DMS79 treated with DMSO at 0.1 percent for 48 hours (cell line): ENCODE measurements at places on chromosomes 16 and 17.

- no peak for DNase-seq
Measured at GRCh38 chr17:31587462-31587861, 196.0 kb downstream of the RAB11FIP4 start.

GRCh38 chr17:44074911-44075285, 4.4 kb downstream of the G6PC3 start:
- no peak for DNase-seq

GRCh38 chr16:1156055-1156982, 3.4 kb downstream of the CACNA1H start:
- no peak for DNase-seq

- DNase-seq: peak; percentile 47
Measured at GRCh38 chr17:2122641-2123302, 67.9 kb downstream of the HIC1 start.

DNA sequence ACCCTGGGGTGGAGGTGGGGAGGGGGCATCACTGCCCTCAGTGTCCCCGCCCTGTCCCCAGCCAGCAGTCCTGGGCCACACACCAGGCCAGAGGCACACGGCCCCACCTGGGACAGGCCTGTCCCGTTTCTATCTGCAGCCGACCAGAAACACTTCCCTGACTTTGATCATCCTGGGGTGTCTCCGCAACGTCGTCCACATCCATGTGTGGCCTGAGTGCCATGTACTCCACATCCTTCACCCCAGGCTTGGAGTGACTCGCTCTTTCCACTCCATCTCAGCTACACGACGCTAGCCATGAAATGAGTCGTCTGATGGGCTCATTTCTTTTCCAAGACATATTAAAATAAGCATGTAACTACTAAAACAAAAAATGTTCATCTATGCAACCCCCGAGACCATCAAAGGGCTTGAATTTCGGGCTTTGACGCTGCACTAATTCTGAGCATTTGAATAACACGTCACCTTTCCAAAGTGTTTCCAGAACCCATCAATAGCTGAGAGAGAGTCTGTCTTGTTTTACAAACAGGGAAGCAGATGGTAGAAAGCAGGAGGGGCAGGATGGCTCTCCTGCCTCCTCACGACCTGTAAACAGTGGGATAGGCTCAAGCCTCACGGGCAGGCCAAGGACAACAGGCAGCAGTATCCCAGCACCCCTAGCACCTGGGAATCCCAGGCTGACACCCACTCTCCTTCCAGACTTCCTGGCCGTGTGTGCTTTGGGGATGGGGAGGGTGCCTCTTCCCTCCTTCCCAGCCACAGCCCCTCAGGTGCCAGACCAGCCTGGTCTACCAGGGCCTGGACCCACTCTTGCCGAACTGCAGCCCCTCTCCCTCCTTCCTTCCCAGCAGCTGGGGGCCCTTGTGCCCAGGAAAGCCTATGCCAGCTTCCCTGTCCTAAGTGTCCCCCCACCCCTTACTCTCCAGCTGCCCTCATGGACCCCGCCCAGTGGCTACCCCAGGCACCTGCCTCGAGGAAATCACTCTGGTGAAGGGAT, 20.0 kb upstream of the RASD1 start:
- no peak for DNase-seq

GRCh38 chr17:15185625-15185991, 79.5 kb downstream of the PMP22 start:
- DNase-seq: no peak

- DNase-seq: no peak
Measured at GRCh38 chr17:67982686-67983382, 13.4 kb downstream of the C17orf58 start.

DNA sequence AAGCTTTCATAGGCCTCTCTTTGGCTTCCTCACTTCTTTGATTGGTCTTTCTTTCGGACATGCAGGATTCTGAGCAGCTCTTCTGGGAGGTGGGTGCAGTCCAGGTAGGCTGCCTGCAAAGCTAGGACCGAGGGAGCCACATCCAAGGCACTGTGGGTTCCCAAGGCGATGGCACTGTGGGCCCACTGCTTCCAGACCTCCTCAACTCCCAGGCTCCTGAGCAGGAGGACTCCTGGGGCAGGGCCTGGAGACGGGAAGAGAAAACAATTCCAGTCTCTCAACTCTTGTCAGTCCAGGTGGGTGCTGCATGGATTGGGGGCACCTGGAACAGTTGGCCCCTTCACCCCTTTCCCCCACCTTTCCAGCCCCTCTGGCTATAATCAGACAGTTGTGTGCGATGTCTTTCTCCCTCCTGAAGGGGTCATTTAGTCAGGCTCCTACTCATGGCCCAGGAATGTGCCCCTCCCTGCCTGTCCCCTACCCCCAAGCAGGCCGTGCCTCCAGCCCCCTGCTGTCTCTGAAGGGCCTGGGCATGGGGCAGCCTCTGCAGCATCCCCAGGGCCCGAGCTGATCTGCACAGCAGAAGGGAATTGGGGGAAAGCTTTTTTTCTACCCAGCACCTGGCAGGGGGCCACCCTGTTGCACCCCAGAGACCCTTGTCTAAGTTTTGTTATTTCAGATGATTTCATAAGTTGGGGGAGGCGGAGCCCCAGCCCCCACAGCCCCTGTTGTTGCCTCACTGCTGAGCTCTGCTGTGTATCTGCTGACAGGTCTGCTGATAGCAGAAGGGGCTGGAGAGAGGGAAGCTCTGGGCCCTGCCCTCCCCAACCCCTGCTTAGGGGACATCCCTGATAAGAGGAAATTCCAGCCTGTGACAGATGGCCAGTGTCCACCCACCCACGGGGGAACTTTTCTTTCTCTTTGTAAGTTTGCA, 330.3 kb downstream of the SEC14L1 start:
- no peak for DNase-seq

DNA sequence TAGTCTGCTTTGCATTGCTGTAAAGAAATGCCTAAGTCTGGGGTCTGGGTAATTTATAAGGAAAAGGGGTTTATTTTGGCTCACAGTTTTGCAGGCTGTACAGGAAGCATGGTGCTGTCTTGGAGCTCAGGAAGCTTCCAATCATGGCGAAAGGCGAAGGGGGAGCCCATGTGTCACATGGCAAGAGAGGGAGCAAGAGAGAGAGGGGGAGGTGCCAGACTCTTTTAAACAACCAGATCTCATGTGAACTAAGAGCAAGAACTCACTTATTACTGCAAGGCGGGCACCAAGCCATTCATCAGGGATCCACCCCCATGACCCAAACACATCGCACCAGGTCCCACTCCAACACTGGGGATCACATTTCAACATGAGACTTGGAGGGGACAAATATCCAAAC, 148.2 kb upstream of the HS3ST2 start:
- DNase-seq: no peak

DNA sequence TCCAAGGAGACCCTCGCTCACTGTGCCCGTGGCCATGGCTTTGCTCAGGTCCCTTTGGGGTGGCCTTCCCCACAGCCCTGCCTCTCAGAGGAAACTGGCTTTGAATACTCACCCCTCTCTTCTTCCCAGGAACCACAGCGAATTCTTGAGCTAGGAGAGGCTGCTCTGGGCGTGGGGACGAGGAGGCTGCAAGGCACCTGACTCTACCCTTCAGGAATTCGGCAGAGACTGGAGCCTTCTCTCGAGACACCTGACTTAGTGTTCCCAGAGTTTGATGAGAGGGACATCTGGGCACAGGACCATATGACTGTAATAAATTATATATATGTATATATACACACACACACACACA, 6.2 kb downstream of the LLGL2 start:
- no peak for DNase-seq

GRCh38 chr17:40777459-40777858, 4.9 kb downstream of the KRT27 start:
- DNase-seq: peak; percentile 86

DNA sequence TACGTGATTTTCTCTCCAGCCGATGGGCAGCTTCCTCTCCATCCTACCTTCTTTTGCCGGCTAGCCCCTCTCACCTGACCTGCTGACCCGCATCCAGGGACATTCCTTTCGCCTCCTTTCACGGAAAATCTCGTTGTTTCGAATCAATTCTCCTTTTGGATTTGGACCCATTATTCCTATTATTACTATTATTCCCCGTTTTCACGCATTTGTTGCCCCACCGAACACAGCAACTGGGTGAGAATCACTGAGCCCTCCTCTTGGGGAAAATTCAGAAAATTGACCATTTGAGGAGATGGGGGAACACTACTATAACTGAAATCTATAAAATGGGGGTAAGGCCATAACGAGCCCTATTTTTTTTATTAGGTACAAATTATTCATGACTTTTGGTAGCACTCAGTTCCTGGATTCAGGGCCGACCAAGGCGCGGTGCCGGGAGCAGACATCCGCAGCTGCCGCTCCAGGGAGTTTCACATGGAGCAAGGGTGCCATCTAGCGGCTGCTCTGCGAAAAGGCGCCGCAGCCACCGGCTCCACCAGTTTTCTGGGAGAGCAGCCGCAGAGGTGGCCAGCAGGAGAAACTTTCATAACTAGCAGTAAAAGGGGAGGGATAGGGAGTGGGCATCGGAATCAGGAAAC, 3.3 kb upstream of the HOXB8 start:
- peak; percentile 77 for DNase-seq

GRCh38 chr16:50998411-50998810, 152.7 kb downstream of the SALL1 start:
- no peak for DNase-seq

GRCh38 chr17:1181753-1182137, 2.0 kb upstream of the ABR start:
- DNase-seq: no peak

GRCh38 chr16:10660950-10661635, 33.6 kb downstream of the TEKT5 start:
- peak; percentile 14 for DNase-seq

GRCh38 chr17:50661795-50662391, 27.2 kb downstream of the ABCC3 start:
- DNase-seq: peak; percentile 85

- no peak for DNase-seq
Measured at GRCh38 chr16:2331931-2332267, 8.6 kb downstream of the ABCA3 start.

DNA sequence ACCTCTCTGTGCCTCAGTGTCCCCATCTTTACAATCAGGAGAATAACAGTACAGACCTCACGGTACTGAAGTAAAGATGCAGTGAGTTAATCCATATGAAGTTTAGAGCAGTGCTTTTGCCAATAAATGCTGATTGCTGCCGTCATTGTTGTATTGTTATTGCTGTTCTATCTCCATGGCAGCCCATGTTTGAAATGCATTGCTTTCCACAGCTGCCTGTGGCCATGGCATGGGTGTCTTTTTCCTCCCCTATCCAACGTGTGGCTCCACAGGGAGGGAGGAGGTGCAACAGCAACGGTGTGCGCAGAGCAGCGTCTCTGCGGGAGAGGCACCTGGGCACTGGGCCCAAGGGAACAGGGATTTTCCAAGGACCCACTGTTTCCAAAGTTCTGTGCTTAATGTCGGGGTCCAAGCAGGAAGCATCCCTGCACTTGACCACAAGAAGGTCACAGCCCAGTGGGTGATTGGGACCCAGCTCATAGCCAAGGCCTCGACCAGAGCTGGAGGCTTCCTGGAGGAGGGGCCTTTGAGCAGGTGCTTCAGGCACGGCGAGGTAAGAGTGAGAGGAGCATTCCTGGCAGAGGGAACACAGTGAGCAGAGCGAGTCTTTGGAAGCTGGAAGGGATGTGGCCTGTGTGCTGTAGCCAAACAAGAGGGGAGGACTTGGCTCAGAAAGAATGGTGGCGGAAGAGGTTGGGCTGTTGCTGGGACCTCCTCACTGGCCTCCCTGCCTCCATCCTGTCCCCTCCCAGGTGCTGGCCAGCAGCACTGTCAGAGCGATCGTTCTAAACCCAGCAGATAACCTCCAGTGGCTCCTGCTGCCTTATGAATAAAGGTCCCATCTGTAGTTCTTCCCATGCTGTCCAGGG, 3.9 kb downstream of the RAI1 start:
- DNase-seq: peak; percentile 16

GRCh38 chr17:81124377-81124776, 40.9 kb upstream of the PVALEF start:
- no peak for DNase-seq

DNA sequence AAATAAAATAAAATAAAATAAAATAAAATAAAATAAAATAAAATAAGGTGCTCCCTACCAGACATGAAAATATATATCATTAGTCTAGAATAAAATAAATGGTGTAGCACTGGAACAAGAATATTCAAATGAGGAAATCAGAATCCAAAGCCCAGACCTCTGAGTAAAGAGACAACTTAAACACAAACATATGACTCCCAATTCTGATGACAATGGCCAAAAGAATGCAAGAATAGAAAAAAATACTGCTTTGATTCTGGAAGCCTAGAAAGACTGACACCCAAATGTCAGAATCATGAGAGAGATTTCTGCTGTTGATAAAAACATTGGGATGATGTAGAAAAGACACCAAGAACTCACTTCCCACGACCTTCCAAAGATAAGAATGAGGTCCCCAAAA, 27.9 kb downstream of the MYOCD start:
- no peak for DNase-seq

- no peak for DNase-seq
Measured at GRCh38 chr17:17172001-17172939, 33.9 kb downstream of the PLD6 start.

- no peak for DNase-seq
Measured at GRCh38 chr16:62363501-62363900, 327.3 kb upstream of the CDH8 start.

GRCh38 chr16:5349670-5350517, 252.3 kb upstream of the EEF2KMT start:
- DNase-seq: peak; percentile 81

GRCh38 chr16:76235025-76235424, 42.2 kb upstream of the CNTNAP4 start:
- DNase-seq: no peak

GRCh38 chr16:89785523-89786155, 30.8 kb downstream of the FANCA start:
- DNase-seq: no peak

DNA sequence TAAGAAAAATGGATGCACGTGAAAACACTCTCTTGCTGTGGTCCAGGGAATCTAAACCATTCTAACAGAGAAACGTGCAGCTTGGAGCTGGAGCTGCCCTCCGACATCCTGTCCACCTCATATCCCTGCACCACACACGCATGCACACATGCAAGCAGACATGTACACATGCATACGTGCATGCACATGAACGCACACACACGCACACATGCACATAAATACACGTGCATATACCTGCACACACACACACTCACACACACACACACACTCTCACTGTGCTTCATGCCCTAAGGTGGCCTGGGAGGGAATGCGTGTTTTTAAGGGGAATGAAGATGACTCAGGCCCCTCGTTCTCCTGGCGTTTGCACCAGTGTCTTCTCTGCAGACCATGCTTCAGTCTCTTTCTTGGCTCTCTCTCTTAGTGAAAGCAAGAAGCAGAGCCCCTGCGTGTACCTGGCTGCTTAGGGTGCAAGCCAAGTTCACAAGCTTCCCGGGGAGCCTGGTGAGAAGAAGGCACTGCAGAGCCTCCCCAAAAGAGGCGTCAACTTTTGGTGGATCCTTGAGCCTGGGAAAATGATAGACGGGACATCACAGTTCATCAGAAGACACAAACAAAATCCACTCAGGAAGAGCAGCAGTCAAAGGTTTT, 72.8 kb downstream of the GOSR1 start:
- DNase-seq: no peak

DNA sequence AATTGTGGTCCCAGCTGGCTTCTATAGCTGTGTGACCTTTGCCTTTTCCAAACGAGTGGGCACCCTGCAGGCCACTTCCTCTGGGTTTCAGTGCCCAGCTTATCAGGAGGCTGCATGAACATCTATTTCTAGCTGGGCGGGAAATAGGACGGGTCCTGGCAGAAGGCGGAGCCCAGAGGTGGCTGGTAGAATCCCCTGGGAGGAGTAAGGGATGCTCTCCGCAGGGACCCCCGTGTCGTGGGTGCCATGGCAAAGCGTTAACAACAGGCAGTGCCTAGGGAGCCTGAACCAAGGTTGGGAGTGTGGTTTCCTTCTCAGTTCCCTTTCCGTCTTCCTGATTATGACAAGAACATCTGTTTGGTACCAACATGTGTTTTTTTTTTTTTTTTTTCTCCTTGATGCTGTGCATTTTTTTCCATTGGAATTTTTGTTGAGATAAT, 58.2 kb downstream of the PLCG2 start:
- DNase-seq: no peak
